ENCODE measurements at places on chromosomes 1 and 21. TPM values are rescaled to one million over a fixed set of nuclear protein-coding genes. Genes with fewer than 3 reads are reported as not detected.

- no peak for DNase-seq
Observed at GRCh38 chr1:20507248-20507563, 745 bp downstream of the MUL1 start.

DNA sequence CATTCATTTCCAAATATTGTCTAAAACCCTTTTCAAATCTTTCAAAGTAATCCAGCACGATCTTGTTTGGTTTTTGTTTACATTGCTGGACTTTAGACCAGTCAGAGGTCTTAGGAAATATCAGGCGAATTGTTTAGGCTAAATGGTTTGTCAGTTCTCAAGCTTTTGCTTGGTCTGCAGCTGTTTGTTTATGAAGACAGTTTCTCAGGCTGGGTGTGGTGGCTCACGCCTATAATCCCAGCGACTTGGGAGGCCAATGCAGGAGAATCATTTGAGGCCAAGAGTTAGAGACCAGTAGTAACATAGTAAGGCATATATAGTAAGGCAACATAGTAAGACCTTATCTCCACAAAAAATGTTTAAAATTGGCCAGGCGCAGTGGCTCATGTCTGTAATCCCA, 77.5 kb downstream of the DNTTIP2 start:
- no peak for DNase-seq

- no peak for DNase-seq
Observed at GRCh38 chr1:195663549-195664280, 944.5 kb downstream of the KCNT2 start.

ETNK2 gene
- 4.2 TPM for total RNA-seq

- DNase-seq: no peak
Observed at GRCh38 chr1:34597877-34598514, 156.9 kb upstream of the GJB5 start.

Measured in T-cell (primary cell).